Stimulated activated CD8-positive, alpha-beta memory T cell treated with anti-CD3 and anti-CD28 coated beads, Interleukin-15, amount 100 ng/mL, for 24 hours (primary cell): ENCODE measurements at places on chromosomes 6 and 20.

DNA sequence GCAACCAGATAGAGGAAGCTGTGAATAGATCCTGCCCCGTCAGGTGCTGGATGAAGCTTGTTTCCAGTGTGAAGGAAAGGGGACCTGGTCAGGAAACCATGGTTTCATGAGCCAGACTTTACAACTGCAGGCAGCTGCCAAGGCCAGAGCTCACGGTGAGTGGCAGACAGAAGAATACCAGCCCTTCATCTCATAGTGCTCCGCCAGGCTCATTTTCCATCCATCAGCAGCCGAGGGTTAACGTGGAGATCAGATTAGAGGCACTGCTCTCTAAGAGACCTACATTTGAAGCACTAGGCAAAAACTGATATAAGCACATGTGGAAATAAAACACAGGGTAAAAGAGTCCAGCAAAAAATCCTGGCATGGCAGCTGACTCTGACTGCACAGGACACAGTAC is 172.4 kb downstream of the CD24 start:
- no peak for DNase-seq

DNA sequence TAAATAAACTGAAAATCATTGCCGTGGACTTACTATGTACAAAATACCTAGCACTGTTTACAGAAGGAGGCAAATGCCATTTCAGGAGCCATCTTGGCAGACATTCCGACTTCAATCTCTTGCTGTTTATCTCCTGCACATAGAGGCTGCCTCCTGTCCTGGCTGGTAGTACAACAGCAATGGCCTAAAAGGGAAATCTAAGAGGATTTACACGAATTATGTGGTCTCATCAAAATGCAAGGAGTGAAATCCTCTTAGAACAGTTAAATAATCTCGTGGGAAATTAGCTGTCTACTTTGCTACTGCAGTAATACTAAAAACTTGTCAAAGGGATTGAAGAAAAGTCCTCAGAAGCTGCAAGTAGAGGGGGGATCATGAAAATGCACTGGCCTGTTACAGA is 82.2 kb upstream of the SLC2A12 start:
- DNase-seq: no peak

DNA sequence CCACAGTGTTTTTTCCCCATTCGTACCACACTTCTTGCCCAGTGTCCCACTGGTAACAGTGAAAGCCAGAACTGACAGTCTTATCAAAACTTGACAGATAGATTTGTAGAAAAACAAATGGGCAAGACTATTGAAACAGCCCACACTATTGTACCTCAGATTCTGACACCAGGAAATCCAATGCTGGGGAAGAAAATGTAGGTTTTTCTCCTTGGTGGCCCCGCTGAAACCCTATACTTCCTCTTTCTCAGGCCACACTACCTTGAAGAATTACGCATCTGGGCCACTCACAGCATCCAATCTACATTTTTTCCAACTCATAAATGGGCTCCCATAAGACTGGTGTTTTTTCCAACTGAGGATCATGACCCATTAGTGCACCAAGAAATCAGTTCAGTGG is 90.9 kb upstream of the HDDC2 start:
- DNase-seq: no peak

- no peak for DNase-seq
Measured at GRCh38 chr6:23111984-23112383, 542.6 kb downstream of the HDGFL1 start.

- DNase-seq: no peak
Measured at GRCh38 chr6:122048570-122048969, 350.9 kb upstream of the HSF2 start.

GRCh38 chr6:14711056-14711703 is 534.7 kb upstream of the JARID2 start:
- no peak for DNase-seq

DNA sequence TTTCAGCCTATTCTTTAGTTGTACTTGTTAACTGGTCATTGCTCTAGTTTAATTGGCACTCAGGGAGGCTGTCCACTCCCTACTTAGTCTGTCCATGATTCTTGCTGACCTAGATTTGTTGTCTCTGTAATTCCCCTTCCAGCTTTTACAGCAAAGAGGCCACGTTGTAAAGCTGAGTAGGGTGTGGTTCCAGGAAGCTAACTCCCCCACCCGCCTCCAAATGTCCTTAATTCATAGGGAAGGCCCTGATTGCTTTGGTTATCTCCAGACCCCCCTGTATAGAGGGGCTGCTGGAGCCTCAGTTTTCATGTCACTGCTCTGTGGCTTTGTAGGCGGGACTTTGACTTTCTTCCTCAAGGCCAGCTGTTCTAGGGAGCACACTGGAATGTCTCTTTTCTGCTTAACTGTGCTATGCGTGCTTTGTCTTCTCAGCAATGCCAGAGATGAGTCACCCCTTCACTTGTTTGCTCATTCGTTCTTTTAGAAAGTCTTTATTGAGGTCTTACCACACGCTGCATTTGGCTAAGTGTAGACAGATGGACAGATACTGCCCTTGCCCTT is 175.1 kb upstream of the JAG1 start:
- no peak for DNase-seq

DNA sequence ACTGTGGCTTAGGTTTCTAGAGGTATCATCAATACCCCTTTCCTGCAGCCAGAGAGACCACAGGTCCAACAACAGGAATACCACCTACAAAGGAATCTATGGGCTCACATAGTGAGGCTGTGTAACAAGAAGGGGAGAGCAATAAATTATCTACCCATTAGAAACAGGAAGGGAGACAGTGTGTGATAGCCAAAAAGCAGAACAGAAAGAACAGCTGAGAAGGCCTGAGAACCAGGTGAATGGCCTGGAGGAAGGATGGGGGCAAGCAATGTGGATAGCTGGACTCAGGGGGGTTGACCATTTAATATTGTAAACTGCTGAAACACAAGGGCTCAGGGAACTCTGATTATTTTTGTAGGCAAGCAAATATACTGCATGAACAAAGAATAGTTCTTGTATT is 628.2 kb downstream of the COL12A1 start:
- DNase-seq: no peak

- no peak for DNase-seq
Measured at GRCh38 chr20:54350415-54350814, 125.0 kb upstream of the DOK5 start.

DNA sequence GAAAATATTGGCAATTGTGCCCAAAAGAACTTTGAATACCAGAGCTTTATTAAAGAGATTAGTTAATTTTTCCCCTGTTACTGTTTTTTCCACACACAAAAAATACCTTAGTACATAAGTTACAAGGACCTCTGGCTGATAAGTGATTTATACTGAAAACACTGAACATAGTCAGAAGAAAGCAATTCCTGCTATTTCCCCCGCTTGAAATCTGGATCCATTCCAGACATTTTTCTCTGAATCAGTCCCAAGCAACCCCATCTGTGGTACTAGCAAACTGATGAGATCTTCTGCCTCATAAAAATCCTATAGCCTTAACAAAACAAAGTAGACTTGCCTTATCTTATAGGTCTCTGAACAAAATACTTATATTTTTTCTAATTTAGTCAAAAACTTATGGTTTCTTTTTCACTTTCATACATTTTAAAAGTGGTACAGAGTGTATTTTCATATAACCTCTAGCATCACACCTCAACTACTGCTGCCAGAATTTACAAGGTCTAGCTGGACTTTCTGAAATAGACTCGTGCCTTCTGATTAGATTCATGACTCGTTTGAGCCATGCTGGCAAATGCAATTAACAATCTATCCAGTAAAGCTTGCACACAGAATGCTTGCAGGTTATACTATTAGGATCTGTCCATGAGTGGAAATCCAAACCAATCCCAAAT is 111.9 kb downstream of the TBX18 start:
- DNase-seq: no peak

- DNase-seq: no peak
Measured at GRCh38 chr6:15250187-15251168, 4.6 kb downstream of the JARID2 start.

- DNase-seq: no peak
Measured at GRCh38 chr6:69631552-69632346, 165.1 kb downstream of the LMBRD1 start.

- no peak for DNase-seq
Measured at GRCh38 chr6:99195986-99196655, 153.4 kb downstream of the FAXC start.

DNA sequence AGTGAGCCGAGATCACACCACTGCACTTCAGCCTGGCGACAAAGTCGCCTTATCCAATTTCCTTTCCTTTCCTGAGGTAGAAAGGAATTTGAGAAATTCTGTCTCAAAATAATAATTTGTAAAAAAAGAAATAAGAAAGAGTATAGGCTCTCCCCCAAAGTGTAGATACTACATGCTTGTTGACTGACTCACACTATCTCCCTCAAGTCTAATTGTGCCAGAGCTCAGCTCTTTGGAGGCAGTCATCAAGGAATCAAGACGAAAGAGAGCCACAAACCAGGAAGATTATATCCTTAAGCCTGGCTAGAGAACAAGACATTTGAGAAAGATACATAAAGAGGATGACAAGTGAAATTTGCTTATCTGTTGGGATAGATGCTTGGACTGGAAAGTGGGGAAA is 3.7 kb upstream of the FKBPL start:
- no peak for DNase-seq

- no peak for DNase-seq
Measured at GRCh38 chr20:47133809-47134456, 222.6 kb downstream of the ZMYND8 start.

DNA sequence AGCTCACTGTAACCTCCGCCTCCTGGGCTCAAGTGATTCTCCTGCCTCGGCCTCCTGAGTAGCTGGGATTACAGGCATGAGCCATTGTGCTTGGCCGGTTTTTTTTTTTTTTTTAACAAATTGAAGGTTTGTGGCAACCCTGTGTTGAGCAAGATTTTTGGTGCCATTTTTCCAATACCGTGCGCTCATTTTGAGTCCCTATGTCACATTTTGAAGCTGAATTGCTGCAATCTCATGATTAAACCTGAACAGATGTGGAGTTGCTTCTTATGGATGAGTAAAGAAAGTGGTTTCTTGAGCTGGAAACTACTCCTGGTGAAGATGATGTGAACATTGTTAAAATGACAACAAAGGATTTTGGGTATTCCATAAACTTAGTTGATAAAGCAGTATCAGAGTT is 16.6 kb downstream of the SASH1 start:
- DNase-seq: no peak

DNA sequence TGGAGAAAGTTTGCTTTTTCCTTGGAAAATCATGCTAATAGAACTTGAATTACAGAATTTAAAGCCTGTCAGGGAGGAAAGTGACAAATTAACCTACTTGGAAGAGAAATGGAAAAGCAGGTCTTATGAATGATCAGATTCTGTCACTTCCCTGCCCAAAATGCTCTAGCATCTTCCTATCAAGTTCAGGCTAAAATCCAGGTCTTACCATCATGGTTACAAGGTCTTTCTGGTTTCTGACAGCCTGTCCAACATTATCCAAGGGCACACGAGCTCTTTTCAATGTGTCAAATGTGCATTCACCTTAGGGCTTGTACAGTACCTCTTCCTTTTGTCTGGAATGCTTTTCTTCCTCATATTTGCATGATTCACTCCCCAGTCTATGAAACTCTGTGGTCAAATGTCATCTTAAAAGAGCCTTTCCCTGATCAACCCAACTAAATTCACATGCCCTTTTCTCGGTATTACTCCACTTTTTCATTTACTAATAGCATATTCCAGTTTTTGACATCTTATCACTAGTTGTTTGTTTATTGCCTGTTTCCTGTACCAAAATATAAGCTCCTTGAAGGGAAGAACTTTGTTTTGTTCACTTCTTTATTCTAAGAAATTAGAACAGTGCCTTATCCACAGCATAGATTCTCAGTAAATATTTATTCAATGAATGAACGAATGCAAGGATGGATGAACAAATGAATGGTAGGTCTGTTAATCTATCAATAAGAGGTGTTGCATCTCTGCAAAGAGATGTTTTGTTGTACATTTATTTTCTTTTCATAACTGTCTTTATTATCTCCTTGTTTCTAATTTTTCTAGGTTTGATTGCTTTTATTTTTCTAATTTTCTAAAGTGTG is 139.5 kb downstream of the BCAS1 start:
- no peak for DNase-seq

- DNase-seq: no peak
Measured at GRCh38 chr6:45678285-45678607, 300.5 kb upstream of the SUPT3H start.

DNA sequence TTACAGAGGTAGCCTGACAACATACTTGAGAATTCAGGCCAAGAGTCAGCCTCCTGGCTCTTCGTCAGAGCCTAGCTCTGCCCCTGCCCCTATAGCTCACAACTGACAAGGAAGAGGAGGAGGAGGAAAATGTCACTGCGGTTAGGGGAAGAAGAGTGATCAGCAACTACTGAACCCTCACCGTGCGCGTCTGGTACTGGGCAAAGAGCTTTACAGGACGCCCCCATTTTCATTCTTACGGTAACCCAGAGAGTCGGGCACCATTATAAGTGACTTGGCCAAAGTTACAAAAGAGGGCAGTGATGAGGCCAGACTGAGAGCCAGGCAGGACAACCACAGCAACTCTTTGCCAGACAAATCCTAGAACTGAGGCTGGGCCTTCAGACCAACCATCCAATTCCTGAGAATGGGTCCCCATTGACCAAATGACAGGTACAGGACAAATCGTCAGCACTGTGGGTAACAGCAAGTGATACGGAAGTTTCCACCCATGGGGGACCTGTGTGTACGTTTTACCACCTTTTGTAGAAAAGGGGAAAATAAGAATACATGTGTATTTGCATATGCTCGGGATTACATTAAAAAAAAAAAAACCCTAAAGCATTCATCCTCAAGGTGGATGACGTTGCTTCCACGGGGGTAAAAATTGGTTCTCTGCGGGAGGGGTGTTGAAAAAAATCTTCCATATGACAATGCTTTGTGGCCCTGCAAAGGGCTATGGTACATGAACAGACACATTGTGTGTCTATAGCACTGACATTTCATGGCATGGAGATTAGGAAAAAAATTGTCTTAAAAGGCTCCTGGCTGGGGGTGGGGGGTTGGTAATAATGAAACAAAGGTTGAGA is 118.0 kb downstream of the NFATC2 start:
- DNase-seq: no peak

GRCh38 chr6:82144007-82144851 is 103.3 kb downstream of the IBTK start:
- no peak for DNase-seq

- no peak for DNase-seq
Measured at GRCh38 chr6:43842231-43842794, 72.3 kb downstream of the VEGFA start.

- DNase-seq: no peak
Measured at GRCh38 chr6:148824960-148825359, 78.1 kb downstream of the UST start.

- no peak for DNase-seq
Measured at GRCh38 chr20:1121429-1121828, 3.0 kb downstream of the PSMF1 start.

DNA sequence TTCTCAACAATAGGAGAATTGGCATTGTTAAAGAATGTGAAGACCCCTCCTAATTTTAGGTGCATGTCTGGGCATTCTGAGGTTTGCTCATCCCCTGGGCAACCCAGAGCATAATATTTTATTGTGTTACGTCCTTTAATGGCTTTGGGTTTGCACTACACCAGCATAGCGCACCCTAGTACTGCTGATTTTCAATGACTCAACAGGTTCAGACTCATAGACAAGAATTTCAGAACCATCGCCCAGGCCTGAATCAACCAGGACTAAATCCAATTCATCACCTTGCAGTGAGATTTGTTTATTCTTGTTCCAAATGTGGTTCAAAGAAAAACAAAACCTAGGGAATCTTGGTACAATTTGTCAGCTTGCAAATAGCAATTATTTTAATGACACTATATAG is 137.8 kb upstream of the PHACTR1 start:
- DNase-seq: no peak
